Bone marrow (tissue), 2 donors: ENCODE measurements at places on chromosomes 4 and X.

GRCh38 chrX:68708503-68709290 lies 61.2 kb downstream of the STARD8 start:
- DNase-seq: no peak

DNA sequence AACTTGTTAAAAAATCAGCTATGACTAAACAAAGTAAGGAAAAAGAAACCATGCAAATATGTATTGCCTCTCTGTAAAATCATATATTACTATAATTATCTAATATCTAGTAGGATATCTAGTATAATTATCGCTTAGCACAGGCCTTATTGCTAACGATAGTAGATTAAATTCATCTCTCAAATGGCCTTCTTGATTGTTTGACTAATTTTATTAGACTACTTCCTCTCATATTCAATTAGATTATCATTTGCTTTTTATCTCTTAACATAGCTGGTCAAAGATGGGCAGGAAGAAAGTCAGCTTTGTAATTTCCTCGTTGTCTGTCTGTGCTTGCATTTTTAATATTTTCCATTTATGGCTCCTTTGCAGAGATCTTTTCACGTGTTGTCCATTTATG lies 21.9 kb upstream of the HPGDS start:
- no peak for DNase-seq

DNA sequence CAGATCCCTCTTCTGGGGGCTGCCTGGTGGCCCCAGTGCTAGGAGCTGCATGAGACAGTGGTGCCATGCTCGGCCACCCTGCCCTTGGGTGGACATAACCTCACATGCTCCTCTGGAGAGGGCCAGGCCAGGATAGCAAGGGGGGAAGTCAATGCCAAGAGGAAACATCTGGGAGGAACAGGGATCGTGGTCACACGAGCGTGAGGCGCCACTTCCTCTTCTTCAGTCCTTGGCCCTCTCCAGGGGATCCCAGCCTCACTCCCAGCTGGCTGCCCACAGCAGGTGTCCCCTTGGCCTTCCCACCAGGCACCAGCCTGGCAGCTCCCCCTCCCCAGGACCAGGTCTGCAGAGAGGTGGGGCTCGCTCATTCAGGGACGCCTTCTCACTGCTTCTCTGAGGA lies 28.6 kb downstream of the TBC1D14 start:
- DNase-seq: peak; percentile 37

DNA sequence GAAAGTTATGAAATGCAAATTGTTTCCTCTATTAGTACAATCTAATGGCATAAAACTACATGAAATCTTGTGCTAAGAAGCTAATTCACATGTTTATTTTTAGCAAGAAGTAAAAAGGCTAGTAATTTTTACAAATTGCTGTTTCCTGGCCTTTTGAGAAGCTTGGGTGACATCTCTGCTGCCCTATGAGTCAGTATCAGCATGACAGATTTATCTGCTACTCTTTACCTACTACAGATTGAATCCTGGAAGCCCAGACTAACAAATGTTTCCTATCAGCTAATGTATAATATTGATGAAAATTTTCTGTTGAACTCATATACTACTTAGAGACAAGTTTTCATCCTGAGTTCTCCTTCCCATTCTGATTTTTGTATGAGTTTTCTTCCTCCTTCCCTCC lies 232.4 kb downstream of the DCTD start:
- no peak for DNase-seq

DNA sequence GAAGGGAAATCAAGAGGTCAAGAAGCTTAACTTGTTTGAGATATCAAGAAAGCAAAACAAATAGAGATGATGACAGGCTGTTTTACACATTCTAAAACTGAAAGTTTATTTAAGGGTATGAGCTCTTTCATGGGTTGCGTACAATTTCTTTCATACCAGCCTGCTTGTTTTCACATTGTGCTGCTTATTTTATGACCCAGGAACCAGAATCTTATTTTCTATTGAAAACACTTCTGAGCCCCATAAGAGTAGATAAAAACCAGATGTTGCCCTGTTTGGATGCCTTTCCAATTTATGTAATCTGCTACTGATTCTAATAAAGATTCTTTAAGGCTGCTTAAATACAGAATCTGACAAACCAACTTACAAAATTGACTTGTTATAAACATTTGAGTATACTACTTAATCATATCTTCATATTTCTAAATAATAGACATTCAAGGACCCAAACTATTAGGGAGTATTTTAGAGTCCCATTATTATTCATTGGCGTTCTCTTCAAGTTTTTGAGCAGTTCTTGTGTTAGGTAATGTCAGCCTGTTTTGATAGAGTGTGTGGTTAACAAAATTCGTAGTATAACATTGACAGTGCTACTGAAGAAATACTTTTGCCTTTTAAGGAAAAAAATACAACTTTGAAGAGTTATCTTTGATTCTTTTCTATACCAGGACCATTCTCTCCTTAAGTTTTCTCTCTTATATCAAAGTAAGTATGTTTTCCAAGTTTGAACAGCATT lies 74.4 kb downstream of the PDLIM5 start:
- no peak for DNase-seq

GRCh38 chr4:16472537-16472936 lies 246.3 kb upstream of the TAPT1 start:
- DNase-seq: no peak

GRCh38 chr4:167842487-167842886 lies 249.8 kb upstream of the ANXA10 start:
- no peak for DNase-seq

GRCh38 chr4:131499141-131499873 lies 1649.8 kb upstream of the PCDH10 start:
- DNase-seq: no peak

DNA sequence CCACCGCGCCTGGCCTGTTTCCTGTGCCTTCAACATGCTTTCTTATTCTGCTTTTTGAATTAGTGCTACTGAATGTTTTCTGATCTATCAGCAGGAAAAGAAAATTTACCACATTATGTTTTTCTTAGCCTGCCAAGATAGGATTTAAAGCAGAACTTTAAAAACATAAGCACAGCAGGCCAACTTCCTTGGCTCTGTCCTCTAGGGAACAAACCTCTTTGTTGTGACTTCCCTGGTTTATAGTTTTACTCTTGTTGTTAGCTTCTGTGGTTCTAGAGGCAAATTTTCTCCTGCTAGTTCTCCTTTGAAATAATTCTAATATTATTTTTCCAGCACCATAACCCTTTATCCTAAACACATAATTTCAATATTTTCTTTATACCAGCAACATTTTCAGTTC lies 605.1 kb downstream of the ADGRL3 start:
- no peak for DNase-seq

GRCh38 chrX:34238896-34239295 lies 106.8 kb upstream of the FAM47A start:
- DNase-seq: no peak

GRCh38 chrX:155108427-155108826 lies 37.1 kb downstream of the BRCC3 start:
- DNase-seq: no peak

DNA sequence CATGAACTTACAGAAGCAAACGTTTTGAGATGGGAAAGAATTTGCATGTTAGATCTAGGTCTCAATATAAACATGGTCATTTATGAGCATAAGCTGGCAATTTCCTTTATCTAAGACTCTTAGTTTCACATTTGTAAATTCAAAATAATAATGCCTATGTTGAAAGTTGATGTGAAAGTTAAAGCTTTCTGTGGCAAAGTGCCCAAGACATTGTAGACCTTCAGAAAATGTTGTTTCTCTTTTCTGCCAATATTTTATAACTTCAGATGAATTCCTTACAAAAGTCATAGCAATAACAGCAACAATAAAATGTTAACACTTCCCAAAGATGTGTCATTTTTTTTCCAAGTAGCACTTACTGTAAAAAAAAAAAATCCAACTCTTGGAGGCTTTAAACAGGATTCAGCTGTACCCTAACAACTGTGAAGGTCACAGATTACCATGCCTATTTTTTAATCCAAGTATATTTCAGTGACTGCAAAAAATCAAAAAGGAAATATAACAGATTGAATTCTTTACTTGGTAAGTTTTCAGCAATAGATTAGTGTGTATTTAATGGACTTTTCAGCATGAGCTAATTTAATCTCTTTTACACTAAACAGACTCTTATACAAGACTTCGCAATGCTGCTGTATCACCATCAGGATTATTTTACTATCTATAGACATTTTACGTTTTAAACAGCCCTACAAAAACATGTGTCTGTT lies 206.5 kb upstream of the PDE5A start:
- DNase-seq: no peak

DNA sequence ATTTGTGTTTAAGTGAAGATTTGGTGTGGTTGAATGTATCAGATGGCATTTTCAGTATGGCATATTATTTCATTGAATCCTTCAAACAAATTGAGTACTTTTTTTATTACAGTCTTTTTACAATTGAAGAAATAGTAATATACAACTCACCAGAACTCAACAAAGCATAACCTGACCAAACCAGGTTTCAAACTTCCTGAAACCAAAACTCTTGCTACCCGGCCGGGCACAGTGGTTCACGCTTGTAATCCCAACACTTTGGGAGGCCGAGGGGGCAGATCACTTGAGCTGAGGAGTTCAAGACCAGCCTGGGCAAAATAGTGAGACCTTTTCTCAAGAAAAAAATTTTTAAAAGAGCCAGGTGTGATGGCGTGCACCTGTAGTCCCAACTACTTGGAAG lies 94.2 kb downstream of the UBE2K start:
- no peak for DNase-seq

GRCh38 chr4:89469516-89469915 lies 161.9 kb upstream of the GPRIN3 start:
- no peak for DNase-seq
